ENCODE measurements at places on chromosomes 5 and 9.

DNA sequence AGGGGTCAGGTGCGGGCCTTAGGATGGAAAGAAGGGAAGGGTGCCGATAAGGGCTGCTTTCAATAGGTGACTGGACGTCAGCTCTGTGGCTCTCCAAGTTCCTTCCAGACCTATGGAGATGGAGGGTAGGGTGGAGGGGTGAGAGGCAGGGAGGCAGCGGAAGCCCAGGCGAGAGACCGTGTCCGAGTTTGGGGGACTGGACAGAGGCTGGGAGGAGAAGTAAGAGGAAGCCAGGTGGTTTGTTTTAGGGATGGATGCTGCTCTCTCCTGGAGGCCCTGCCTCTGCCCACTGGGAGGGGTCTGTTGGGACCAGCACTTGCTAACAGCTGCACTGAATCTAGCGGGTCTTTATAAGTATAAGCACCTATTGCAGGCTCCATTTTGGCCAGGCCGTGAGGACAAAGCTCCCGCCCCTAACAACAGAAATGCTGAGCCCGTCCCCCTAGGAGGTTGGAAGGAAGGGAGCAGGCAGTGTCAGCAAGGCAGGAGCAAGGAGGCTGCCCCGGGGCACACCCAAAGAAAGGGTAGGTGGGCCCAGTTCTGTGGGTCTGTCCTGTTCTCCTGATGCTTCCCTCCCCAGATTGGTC is 167.5 kb downstream of the DAB2IP start:
- DNase-seq, result no peak

DNA sequence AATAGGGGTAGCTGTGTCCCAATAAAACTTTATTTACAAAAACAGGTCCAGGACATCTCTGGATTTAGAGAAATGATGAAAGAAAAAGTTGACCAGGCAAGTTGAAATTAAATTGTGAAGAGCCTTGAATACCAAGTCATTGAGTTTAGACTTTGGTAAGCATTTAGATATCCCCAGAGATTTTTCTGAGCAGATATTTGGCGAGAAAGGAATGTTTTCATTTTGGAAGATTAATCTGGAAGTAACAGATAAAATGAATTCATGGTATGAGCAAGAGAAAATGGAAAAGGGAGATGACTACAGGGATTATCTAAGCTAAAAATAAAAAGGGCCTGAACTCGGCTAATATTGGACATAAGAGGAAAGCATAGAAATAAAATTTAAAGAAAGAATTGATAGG is 157.6 kb downstream of the ACTL7B start:
- no peak for DNase-seq

GRCh38 chr9:134706522-134706921 is 64.9 kb downstream of the COL5A1 start:
- no peak for DNase-seq

- DNase-seq, result no peak
These were observed 193.0 kb downstream of the KIAA0825 start for GRCh38 chr5:94425396-94425795.

DNA sequence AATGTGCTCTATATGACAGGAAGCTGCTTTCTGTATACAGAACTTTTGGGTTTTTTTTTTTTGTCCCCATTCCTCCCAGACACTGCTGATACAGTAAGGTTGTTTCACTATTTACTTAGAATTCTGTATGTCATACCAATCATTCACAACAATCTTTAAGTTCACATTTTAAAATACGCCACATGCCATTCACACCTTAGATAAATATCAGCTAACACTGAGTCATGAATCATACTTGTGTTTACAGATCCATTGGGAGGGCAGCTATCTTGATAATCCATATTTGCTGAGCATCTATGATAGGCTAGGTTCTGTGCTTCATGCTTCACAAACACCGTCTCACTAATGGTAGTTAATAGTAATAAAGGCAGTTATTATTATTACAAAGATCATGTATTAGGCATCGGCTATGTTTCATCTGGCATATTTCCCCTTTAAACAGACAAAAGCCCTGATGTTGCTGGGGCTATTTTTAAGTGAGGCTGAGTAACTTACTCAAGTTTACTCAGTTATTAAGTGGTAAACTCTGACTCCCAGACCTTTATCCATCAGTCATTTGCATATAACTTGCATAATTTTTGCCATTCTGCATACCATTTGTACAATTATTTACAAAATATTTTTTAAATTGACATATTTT is 152.2 kb upstream of the HMHB1 start:
- no peak for DNase-seq
